ENCODE measurements at places on chromosomes 11 and 22. TPM values are rescaled to one million over a fixed set of nuclear protein-coding genes. Genes with fewer than 3 reads are reported as not detected.

The ACTN3 gene
- total RNA-seq = not detected

The ZNRF3 gene
- 5.1 TPM for total RNA-seq

The EMID1 gene
- 1.9 TPM for total RNA-seq

The STX5 gene
- 26.4 TPM for total RNA-seq

The SOX6 gene
- total RNA-seq = 1.1 TPM

The OR8H2 gene
- total RNA-seq = not detected

The KCNQ1OT1 gene
- 0.10 TPM for total RNA-seq

The KIRREL3 gene
- total RNA-seq = not detected

The ARHGEF17 gene
- total RNA-seq = 27.3 TPM

The NCF4 gene
- total RNA-seq = not detected

The MN1 gene
- 2.1 TPM for total RNA-seq

The SMC1B gene
- not detected for total RNA-seq

The SERGEF gene
- total RNA-seq = 11.6 TPM

All from mammary microvascular endothelial cell (primary cell).